T47D (cell line): ENCODE measurements at places on chromosomes 16 and 17.

- no peak for DNase-seq
Observed at GRCh38 chr17:10151667-10152496, 46.5 kb downstream of the GAS7 start.

GRCh38 chr17:72931163-72931562 is 161.3 kb downstream of the SLC39A11 start:
- no peak for DNase-seq

GRCh38 chr16:969508-970385 is 1.0 kb downstream of the LMF1 start:
- DNase-seq = no peak

- DNase-seq = no peak
Observed at GRCh38 chr16:31413943-31414342, 14.2 kb downstream of the COX6A2 start.

- DNase-seq = no peak
Observed at GRCh38 chr17:61500287-61500686, 48.1 kb downstream of the TBX4 start.

GRCh38 chr16:84497418-84498222 is 6.8 kb downstream of the MEAK7 start:
- no peak for DNase-seq
